ACHN (cell line): ENCODE measurements at places on chromosomes 12 and 14.
A peak's percentile ranks its signal among the peaks of the same experiment; 100 is the strongest.

- peak; percentile 71 for DNase-seq
Measured at GRCh38 chr14:103880348-103881267, 33.2 kb upstream of the PPP1R13B start.

DNA sequence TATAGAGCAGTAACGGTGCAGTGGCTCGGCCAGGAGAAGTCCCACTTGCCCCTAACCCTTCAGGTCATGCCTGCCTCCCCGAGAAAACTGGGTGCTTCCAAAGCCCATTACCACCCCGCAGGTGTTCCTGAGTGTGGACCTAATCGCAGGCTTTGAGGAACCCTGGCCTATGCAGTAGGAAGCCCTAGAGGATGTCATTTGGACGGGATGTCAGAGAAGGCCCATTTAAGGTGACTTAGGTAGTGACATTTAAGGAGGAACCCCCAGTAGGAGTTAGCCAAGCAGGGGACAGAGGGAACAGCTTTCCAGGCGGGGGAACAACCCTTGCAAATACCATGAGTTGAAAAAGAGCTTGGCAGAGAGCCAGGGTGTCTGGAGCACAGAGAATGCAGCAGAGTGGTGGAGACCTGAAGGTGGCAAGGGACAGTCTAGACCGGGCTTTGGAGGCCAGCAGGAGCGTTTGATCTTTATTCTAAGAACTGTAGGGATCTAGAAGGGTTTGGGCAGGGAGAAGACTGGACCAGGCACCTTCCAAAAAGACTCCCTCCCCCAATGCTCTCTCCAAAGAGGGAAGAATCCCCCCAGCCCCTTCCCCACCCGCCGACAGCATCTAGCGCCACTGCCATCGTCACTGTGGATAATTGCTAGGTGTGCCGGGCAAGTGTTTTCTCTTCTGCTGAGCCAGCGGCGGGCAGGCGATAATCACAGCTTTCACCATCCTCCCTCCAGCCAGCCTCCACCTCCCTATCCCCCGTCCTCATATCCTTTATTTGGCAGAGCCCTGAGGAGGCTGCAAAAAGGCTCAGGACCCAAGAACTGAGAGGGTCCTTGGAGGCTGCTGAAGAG lies 33.3 kb upstream of the BEGAIN start:
- no peak for DNase-seq

- peak; percentile 41 for DNase-seq
Measured at GRCh38 chr12:132014092-132014914, 64.6 kb downstream of the EP400 start.

DNA sequence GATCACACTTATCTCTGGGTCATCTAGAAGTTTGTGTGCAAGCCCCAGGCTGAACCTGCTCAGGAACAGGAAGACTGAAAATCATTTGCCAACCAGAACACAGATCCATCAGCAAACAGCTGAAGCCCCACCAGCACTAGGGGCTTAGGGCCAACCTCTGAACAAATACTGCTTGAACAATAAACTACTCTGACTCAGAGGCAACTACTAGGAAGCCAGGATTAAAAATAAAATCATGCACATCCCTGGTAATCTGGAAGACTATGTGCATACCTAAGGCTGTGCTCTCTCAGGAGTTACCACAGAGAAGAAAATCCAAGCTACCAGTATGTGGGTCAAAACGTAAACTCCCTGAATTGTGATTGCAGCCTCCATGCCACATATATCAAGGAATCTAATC lies 15.9 kb downstream of the GALNT8 start:
- DNase-seq = no peak

DNA sequence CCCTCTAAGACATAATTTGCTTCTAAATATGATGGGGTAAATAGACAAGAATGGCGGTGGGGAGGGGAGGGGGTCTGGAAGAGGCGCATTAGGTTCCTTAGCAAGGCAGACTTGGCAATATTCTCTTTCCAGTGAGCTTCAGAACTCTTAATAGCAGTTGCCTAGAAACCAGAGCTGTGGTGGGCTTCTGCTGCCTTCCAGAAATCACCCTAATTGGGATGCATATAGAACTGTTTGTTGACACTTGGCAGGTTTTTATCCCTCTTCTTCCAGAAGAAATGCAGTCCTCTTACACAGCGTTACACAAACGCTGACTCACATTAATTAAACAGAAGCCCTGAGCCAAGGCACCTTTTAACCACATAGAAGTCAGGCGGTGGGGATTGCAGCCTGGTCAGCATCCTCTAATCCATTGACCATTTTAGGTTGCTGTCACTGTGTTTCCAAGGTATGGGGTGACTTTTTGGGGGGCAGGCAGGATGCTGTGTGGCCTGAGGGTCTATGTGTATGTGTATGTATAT lies 114.1 kb downstream of the CCDC60 start:
- no peak for DNase-seq

DNA sequence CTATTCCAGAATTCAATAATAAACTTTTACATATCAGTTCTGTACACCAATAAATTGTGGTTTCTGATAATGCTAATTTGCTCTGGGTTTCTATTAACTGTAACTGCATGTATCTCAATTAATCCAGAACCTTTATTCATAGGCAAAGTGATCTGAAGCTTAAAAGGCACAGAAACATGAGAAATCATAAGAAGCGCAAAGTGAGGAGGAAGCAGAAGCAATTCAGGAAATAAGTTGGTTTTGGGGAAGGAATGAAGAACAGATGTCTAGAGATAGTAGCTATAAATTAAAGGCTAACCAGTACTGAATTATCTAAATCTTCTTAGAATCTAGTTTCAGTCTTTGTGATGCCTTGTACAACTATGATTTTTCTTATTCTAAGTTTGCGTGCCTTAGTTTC lies 24.6 kb downstream of the KERA start:
- no peak for DNase-seq

- DNase-seq = no peak
Measured at GRCh38 chr12:78155546-78155945, 324.9 kb downstream of the NAV3 start.

DNA sequence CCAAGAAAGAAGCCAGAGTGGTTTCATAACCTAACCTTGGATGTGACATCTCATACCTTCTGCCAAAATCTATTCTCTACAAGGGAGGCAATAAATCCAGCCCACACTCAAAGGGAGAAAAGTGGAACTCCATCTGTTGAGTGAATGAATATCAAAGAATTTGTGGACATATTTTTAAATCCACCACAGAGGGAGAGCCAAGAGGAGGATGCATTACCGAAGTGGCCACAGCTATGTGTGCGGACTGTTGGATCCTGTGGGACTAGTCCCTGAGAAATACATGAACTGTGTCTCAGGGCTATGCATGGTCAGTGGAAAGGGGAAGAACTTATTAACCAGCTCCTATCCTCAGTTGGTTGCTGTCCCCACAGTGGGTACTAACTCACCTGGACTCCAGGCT lies 273.9 kb downstream of the NUAK1 start:
- no peak for DNase-seq
